ENCODE measurements at places on chromosomes 2 and 18. TPM values are rescaled to one million over a fixed set of nuclear protein-coding genes. Genes with fewer than 3 reads are reported as not detected.

- no peak overlapping the region for H3K27ac ChIP-seq
- H3K36me3 ChIP-seq, result no peaks in the 10 kb centered on the region
- no peaks in the 10 kb centered on the region for H3K4me1 ChIP-seq
- H3K4me3 ChIP-seq, result no peak overlapping the region
- DNase-seq, result no peak
- no peaks in the 10 kb centered on the region for H3K27me3 ChIP-seq
Observed at GRCh38 chr2:144995482-144995881, 475.6 kb upstream of the ZEB2 start.

DNA sequence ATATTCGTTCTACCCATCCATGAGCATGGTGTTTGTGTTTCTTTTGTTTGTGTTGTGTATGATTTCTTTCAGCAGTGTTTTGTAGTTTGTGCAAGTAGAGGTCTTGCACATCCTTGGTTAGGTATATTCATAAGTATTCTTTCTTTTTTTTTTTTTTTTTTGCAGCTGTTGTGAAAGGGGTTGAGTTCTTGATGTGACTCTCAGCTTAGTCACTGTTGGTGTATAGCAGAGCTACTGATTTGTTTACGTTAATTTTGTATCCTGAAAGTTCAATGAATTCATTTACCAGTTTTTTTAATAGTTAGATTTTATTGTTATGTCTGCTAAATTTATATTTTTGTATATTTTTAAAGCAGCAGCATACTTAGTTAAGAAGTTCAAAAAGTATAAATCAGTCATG, 834.4 kb upstream of the NRXN1 start:
- DNase-seq, result no peak
- H3K36me3 ChIP-seq, result no peaks in the 10 kb centered on the region
- H3K27ac ChIP-seq, result no peak overlapping the region
- H3K27me3 ChIP-seq, result no peaks in the 10 kb centered on the region
- no peak overlapping the region for H3K4me3 ChIP-seq

DNA sequence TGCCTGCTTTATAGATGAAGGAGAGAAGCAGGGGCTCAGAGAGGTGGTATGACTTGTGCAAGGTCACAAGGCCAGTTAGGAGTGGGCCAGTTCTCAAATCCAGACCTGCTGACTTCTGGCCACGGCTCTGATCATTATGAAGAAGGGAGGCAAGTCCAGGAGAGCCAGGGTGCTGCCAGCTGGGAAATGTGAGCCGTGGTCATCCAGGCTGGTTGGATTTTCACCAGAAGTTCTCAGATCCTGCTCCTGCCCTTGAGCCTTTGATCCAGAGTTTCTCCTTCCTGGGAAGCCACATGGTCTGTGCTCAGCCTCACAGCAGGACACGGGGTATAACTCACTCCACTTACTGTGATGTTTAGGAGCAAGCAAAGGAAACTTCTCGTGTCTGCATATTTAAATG, 239.9 kb downstream of the KLHL29 start:
- H3K27ac ChIP-seq, result no peak overlapping the region
- no peaks in the 10 kb centered on the region for H3K4me1 ChIP-seq
- H3K27me3 ChIP-seq, result peaks cover 2% of the 10 kb centered on the region

DNA sequence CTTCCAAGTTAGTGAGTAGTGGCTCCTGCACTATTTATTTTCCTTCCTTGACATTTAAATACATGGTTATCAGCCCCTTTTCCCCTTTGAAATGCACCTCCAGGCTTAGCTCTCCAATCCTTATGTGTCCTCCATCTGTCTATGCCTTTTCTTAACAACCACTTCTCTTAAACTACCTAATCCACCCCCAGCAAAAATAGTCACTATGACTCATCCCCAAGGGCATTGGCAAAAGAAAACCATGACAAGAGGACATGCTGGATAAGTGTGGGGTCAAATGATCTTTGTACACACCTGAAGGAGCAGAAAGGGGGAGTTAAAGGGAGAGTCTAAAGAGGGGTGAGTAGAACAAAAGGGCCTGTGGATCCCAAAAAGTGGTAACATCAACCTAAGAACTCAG, 127.2 kb downstream of the ANKRD44 start:
- DNase-seq, result no peak
- no peak overlapping the region for H3K4me3 ChIP-seq
- H3K27ac ChIP-seq, result peak overlapping the region; percentile 26
- peaks cover 56% of the 10 kb centered on the region for H3K4me1 ChIP-seq
- H3K27me3 ChIP-seq, result no peaks in the 10 kb centered on the region

DNA sequence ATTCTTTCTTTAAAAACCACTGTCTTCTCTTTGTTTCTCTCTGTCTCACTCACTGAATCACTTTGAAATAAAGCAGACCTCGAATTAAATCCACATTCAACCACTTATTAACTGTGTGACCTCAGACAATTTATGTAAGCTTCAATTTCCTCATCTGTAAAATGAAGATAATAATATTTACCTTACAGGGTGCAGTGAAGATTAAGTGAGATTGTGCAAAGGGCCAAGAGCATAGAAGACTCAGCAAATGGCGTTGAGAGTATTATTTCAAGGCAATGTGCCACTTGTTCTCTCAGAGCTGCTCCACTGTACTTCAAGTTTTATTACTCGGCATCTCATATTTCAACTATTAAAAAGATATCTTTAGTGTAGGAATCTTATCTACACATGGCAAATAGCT, 454.2 kb upstream of the HNRNPA3 start:
- H3K27me3 ChIP-seq, result peaks cover 18% of the 10 kb centered on the region
- no peaks in the 10 kb centered on the region for H3K36me3 ChIP-seq
- H3K4me3 ChIP-seq, result no peak overlapping the region
- H3K4me1 ChIP-seq, result no peaks in the 10 kb centered on the region

- no peak for DNase-seq
- H3K36me3 ChIP-seq, result no peaks in the 10 kb centered on the region
- H3K4me1 ChIP-seq, result no peaks in the 10 kb centered on the region
- no peak overlapping the region for H3K27ac ChIP-seq
- no peaks in the 10 kb centered on the region for H3K27me3 ChIP-seq
Observed at GRCh38 chr18:13227910-13228309, 9.3 kb downstream of the LDLRAD4 start.

- H3K36me3 ChIP-seq, result peaks cover 5% of the 10 kb centered on the region
- DNase-seq, result no peak
- no peak overlapping the region for H3K4me3 ChIP-seq
- no peaks in the 10 kb centered on the region for H3K27me3 ChIP-seq
- no peak overlapping the region for H3K27ac ChIP-seq
Observed at GRCh38 chr2:202429164-202429980, 53.2 kb downstream of the BMPR2 start.

DNA sequence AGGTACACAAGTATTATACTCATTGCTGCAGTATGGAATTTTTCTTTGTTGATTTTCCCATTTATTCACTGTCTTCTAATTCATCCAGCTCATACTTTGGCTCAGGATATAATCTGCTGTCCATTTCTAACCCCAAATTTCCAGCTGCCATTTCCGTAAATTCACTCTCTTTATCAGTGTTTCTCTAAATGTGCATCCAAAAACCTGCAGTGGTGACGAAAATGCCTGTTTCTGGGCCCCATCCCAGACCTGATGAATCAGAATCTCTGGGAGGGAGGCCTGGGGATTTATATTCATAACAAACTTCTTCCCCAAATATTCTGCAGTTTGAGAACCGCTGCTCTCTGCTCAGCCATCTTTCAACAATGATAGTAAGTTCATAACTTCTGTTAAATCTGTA, 86.6 kb downstream of the VWC2L start:
- no peaks in the 10 kb centered on the region for H3K36me3 ChIP-seq
- DNase-seq, result no peak
- H3K27ac ChIP-seq, result no peak overlapping the region
- H3K27me3 ChIP-seq, result no peaks in the 10 kb centered on the region
- H3K4me3 ChIP-seq, result no peak overlapping the region

DNA sequence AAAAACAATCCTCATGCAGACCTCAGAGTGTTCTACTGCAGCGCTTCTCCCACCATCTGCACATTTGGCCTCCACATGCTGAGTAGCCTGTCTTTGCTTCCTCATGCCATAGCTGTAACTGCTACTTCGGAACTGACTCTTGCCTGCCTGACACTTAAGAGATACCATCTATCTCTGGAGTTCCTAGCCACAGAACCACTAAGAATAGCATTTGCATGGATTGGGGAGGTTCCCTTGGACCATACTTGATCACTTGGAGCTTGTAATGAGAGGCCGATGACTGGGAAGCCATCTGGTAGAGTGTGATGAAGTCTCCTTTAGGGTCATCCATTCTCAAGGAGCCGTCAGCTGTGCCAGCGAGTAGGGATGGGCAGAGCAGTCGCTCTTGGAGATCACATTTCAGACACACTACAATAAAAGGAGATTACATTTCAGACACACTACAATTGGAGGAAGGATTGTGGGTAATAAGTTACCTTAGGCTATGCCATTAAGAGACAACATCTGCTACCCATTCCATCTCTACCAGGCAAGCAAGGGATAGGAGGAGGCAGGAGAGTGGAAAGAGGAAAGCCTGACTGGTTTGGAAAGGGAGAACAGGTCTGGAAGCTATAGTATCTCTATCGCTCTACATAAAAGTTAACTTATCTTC, 21.8 kb downstream of the DOK1 start:
- no peaks in the 10 kb centered on the region for H3K36me3 ChIP-seq
- DNase-seq, result no peak
- H3K27me3 ChIP-seq, result no peaks in the 10 kb centered on the region
- H3K27ac ChIP-seq, result peak overlapping the region; percentile 2
- no peak overlapping the region for H3K4me3 ChIP-seq

GRCh38 chr2:134254824-134255223, 952 bp downstream of the MGAT5 start:
- no peak overlapping the region for H3K27ac ChIP-seq
- DNase-seq, result no peak
- peaks cover 21% of the 10 kb centered on the region for H3K27me3 ChIP-seq
- peaks cover 65% of the 10 kb centered on the region for H3K4me1 ChIP-seq
- H3K36me3 ChIP-seq, result peaks cover 16% of the 10 kb centered on the region

- no peaks in the 10 kb centered on the region for H3K27me3 ChIP-seq
- H3K4me3 ChIP-seq, result no peak overlapping the region
- H3K36me3 ChIP-seq, result peaks cover 4% of the 10 kb centered on the region
- no peak for DNase-seq
- peaks cover 8% of the 10 kb centered on the region for H3K4me1 ChIP-seq
- no peak overlapping the region for H3K27ac ChIP-seq
Observed at GRCh38 chr2:43238176-43238575, 11.8 kb upstream of the ZFP36L2 start.

The ACTG2 gene
- 0.26 TPM for total RNA-seq

The RAPH1 gene
- 4.6 TPM for total RNA-seq

- H3K27me3 ChIP-seq, result peaks cover 8% of the 10 kb centered on the region
- no peaks in the 10 kb centered on the region for H3K36me3 ChIP-seq
- H3K27ac ChIP-seq, result no peak overlapping the region
- no peaks in the 10 kb centered on the region for H3K4me1 ChIP-seq
Observed at GRCh38 chr18:21949326-21950015, 208.9 kb downstream of the MIB1 start.

The RTP5 gene
- not detected for total RNA-seq

- H3K36me3 ChIP-seq, result peaks cover 1% of the 10 kb centered on the region
- no peak for DNase-seq
- peaks cover 14% of the 10 kb centered on the region for H3K4me1 ChIP-seq
- H3K27me3 ChIP-seq, result peaks cover 69% of the 10 kb centered on the region
Observed at GRCh38 chr2:54722641-54723040, 821 bp upstream of the EML6 start.

GRCh38 chr2:26945991-26946750, 24.3 kb upstream of the MAPRE3 start:
- peaks cover 2% of the 10 kb centered on the region for H3K27me3 ChIP-seq
- no peak for DNase-seq
- no peak overlapping the region for H3K4me3 ChIP-seq
- no peak overlapping the region for H3K27ac ChIP-seq
- peaks cover 4% of the 10 kb centered on the region for H3K4me1 ChIP-seq

The RELCH gene
- total RNA-seq, result 32.6 TPM

- H3K4me1 ChIP-seq, result peaks cover 11% of the 10 kb centered on the region
- peak within 1 kb of the TSS; percentile 62 for H3K27ac ChIP-seq
- peak within 1 kb of the TSS; percentile 74 for H3K4me3 ChIP-seq
- peaks cover 61% of the 10 kb centered on the region for H3K27me3 ChIP-seq
- DNase-seq, result peak; percentile 50
Observed at GRCh38 chr2:153478289-153479261, at the start of gene RPRM. Gene RPRM (minus strand): TSS chr2:153478762. CDS start chr2:153478565, 197 bp downstream.

- H3K4me3 ChIP-seq, result no peak overlapping the region
- no peak for DNase-seq
- H3K36me3 ChIP-seq, result no peaks in the 10 kb centered on the region
Observed at GRCh38 chr2:211347328-211347727, 790.9 kb downstream of the CPS1 start.

GRCh38 chr2:85753525-85754312, at the start of gene ATOH8:
Gene ATOH8 (plus strand): TSS chr2:85753991. CDS start chr2:85754190, 199 bp downstream.
- peaks cover 13% of the 10 kb centered on the region for H3K4me1 ChIP-seq
- peak within 1 kb of the TSS; percentile 52 for H3K27ac ChIP-seq
- no peaks in the 10 kb centered on the region for H3K36me3 ChIP-seq
- peak; percentile 30 for DNase-seq
- peak within 1 kb of the TSS; percentile 86 for H3K4me3 ChIP-seq
- H3K27me3 ChIP-seq, result peaks cover 61% of the 10 kb centered on the region

The ITGAV gene
- 8.7 TPM for total RNA-seq

GRCh38 chr2:34652636-34653035, 1053.5 kb upstream of the FAM98A start:
- H3K36me3 ChIP-seq, result no peaks in the 10 kb centered on the region
- no peak for DNase-seq
- no peak overlapping the region for H3K4me3 ChIP-seq
- H3K27me3 ChIP-seq, result no peaks in the 10 kb centered on the region

GRCh38 chr18:50158866-50159653, 35.9 kb downstream of the MYO5B start:
- H3K4me1 ChIP-seq, result no peaks in the 10 kb centered on the region
- peaks cover 7% of the 10 kb centered on the region for H3K27me3 ChIP-seq
- no peak overlapping the region for H3K27ac ChIP-seq
- H3K4me3 ChIP-seq, result no peak overlapping the region

The CD207 gene
- not detected for total RNA-seq

GRCh38 chr18:45854036-45854586, 28.6 kb downstream of the SIGLEC15 start:
- H3K27me3 ChIP-seq, result no peaks in the 10 kb centered on the region
- H3K4me1 ChIP-seq, result no peaks in the 10 kb centered on the region
- DNase-seq, result no peak
- no peak overlapping the region for H3K4me3 ChIP-seq

GRCh38 chr2:1940679-1941078, 196.4 kb upstream of the PXDN start:
- H3K4me1 ChIP-seq, result no peaks in the 10 kb centered on the region
- no peak overlapping the region for H3K4me3 ChIP-seq
- DNase-seq, result no peak
- no peaks in the 10 kb centered on the region for H3K27me3 ChIP-seq
- no peaks in the 10 kb centered on the region for H3K36me3 ChIP-seq
- H3K27ac ChIP-seq, result no peak overlapping the region

The PPM1B gene
- total RNA-seq, result 42.2 TPM

The LAMA3 gene
- not detected for total RNA-seq

GRCh38 chr2:30709516-30709915, 97.7 kb downstream of the CAPN13 start:
- H3K36me3 ChIP-seq, result no peaks in the 10 kb centered on the region
- no peak overlapping the region for H3K27ac ChIP-seq
- peaks cover 7% of the 10 kb centered on the region for H3K4me1 ChIP-seq
- H3K4me3 ChIP-seq, result no peak overlapping the region

The POTEJ gene
- total RNA-seq, result not detected

The MOCOS gene
- total RNA-seq, result 0.17 TPM

Data from activated T-helper 1 cell treated with anti-CD3 and anti-CD28 coated beads, Interleukin-12 subunit alpha, Interleukin-12 subunit beta, Interleukin-2, Interleukin-4 antibody, amounts not matched to agents 30 ng/mL and 10 ng/mL and 1 ng/mL, durations not matched to agents 14 hours and 24 hours and 36 hours (primary cell).